ENCODE measurements at places on chromosomes 13 and 19.
A peak's percentile ranks its signal among the peaks of the same experiment; 100 is the strongest.

GRCh38 chr13:23877286-23877685 is 11.9 kb downstream of the MIPEP start:
- DNase-seq, result no peak

DNA sequence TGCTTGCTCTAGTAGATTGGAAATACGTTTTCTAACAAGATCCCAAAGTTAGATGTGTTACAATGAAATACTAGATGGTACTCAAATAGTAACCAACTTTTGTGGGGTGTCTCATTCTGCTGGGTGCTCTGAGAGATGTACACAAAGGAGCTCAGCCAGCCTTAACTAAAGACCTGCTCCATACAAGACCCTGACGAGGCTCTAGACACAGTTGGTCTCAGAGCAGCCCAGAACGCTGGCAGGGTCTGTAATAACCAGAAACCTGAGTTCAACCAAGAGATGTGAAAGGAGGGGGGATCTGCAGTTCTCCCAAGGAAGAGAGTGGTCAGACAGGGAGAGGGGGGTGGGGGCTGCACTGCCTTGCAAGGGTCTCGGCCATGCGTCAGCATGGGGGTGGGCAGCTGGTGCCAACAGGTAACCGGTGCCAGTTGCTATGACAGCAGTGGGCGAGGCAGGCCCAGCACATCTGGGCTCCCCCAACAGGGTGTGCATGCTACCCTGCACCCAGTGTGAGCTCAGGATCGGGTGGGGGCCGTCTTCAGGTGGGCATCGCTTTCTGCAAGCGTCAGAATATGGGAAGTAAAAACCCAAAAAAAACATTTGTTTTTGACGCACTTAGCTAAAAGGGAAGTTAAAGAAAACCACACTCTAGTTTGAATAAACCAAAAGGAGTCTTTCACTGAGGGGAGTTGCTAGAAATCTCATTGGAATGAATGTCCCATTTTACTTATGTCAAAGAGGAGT is 68.0 kb upstream of the GPR183 start:
- DNase-seq, result peak; percentile 66

- DNase-seq, result no peak
Measured at GRCh38 chr13:49367640-49368422, 76.0 kb downstream of the CAB39L start.

- peak; percentile 90 for DNase-seq
Measured at GRCh38 chr19:7751157-7751783, 3.9 kb upstream of the CD209 start.

GRCh38 chr13:62502588-62502987 is 1086.9 kb upstream of the PCDH20 start:
- DNase-seq, result no peak

DNA sequence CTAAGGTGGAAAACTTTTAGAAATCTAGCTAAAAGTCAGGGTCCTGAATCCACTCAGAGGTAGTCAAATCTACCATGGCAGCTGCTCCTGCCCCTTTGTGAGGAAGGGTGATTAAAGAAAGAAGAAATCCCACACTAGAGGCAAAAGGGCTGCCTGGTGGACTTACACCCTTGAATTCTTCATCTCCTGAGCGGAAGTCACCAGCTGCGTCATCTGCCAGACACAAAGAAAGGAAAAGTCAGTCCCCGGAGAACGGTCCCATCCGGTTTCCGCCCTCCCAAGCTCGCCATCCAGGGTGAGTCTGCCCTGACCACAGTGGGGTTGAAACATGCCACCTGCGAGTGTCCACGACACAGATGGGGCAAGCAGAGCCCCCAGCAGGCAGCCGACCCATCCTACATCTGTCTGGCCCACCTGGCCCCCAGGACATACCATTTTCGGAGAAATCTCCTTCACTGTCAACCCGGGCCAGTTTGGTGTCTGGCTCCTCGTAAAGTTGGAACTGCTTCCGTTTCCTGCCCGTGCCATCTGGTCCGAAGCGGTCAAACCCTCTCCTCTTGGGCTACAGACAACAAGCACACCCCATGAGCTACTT is 7.7 kb downstream of the AKAP8 start:
- DNase-seq, result no peak

All from inflammatory macrophage treated with lipopolysaccharide for 4 hours (primary cell).